Renal cortical epithelial cell (primary cell): ENCODE measurements at places on chromosomes 6 and 20.

DNA sequence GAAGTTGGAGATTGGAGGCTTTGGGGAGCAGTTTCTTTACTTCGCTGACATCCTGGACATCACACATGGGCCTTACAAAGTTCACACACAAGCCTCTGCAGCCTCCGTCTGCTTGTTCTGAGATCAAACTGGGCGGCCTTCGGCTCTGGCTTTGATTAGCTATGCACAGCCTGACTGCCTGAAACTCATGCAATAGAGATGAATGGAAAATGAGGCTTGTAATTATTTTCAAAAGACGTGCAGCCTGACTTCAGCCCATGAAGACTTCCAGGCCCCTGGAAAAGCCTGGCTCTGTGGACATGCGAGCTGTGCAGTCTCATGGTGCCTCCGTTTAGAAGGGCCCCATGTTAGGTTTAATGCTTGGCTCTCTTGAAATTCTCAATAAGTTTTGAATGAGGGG, 480.5 kb upstream of the SULF2 start:
- no peak for DNase-seq

DNA sequence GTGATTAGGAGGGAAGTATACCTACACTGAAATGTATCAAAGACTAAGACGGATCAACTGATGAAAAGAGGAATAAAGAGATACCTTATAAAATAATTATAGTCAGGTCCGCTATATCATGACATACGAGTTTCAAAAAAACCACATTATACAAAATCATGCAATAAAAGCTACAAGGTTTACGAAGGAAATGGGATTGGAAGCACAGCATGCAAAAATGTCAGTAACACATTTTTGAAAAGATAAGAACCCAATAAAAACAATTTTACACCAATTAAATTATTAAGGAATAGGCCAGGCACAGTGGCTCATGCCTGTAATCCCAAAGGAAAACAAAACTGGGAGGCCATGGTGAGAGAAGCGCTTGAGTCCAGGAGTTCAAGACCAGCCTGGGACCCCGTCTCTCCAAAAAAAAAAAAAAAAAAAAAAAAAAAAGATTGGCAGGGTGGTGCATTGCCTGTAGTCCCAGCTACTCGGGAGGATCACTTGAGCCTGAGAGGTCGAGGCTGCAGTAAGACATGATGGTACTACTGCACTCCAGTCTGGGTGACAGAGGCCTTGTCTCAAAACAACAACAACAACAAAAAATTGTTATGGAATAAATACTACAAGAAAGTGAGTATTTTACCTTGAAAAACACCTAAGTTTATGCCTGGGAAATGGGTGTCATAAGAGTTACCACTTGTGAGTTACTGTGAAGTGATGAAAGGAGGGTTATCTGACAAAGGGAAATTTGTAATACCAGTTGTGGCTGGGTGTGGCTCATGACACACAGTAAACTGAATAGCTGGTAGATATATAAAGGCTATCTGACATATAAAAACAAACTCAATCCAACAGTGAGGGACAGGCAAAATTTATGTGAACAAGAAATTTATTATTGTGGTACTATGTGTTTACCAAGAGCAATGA, 45.2 kb downstream of the RANBP9 start:
- DNase-seq, result no peak

DNA sequence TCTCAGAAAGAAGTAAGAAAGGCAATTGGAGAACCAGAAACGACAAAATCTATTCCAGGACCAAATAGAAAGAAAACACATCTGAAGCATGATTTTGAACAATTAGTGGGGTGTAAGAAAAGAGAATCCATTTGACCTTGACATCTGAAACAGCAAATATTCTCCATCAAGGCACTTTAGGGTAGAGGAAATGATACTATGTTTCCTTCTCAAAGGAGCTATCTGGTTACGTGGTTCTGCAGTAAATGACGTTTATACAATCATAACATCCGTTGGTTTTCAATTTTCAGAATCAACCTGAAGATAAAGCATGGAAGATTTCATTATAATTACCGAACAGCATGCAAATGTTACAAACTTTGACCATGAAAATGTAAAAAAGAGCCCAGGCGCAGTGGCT, 8.2 kb upstream of the SIGLEC1 start:
- no peak for DNase-seq

- DNase-seq, result peak; percentile 15
Observed at GRCh38 chr6:150672800-150673199, 73.1 kb downstream of the PLEKHG1 start.

GRCh38 chr20:32592022-32592421, 6.9 kb upstream of the NOL4L start:
- DNase-seq, result no peak
